IMR-90 (cell line): ENCODE measurements at places on chromosomes 1 and 21.

- no peak for DNase-seq
Observed at GRCh38 chr1:220577926-220578325, 50.0 kb downstream of the MARK1 start.

DNA sequence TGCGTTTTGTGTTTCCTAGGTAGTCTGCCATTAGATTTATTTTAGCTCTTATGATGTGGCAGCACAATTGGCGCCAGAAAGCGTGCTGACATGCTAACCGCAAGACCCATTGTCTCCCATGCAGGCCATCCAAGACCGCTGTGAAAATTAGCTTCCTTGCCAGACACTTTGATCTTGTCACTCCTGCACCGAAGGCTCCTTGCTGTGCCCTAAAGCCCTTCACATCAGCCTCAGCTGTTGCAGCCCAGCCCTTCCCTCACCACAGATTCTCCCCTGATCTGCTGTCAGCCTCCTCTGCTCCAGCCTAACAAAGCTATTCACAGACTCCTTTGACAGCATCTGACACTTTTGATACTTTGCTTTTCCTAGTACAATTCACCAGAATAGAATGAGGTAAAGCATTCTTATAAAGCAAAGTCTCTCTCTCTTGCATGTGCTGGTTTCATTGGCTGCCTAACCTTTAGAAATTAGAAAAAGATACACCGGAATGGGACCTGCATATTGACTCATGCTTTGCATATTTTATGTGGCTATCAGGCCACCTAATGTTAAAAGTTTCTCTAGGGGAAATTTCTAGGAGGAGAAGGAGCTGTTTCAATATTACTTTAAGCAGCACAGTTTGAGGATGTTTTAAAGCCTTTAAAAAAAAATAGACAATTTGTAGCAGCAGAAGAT lies 280.3 kb upstream of the FMN2 start:
- DNase-seq = no peak

DNA sequence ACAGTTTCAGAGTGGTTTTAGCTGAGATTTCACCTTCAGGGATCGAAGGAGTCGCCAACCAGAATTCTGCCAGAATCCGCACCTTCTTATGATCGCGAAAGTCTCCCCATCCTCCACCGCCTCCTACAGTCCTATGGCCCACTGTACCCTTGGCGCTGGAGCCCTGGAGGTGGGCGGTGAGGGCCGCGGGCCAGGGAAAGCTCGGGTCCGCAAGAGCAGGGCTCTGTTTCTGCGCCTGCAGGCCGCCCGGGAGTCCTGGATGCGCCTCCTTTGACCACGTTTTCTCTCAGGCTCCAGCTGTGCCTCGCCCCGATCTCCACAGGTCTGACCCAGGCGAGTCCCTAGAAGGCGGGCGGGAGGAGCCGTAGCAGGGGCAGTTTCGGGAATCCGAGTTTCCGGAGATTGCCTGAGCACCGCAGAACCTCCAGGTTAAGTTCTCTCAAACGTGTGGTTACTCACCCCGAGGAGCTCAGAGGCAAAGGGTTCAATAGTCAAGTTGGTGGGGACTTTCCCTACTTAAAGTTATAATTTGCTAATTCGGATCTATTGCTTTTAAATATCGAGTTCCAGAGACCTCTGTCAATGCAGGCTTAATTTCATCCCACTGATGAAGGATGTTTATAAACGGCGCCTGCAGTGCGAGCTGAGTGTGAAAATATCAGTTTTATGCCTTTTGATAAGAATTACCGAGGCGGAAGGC lies 3.2 kb upstream of the LHX8 start:
- no peak for DNase-seq

DNA sequence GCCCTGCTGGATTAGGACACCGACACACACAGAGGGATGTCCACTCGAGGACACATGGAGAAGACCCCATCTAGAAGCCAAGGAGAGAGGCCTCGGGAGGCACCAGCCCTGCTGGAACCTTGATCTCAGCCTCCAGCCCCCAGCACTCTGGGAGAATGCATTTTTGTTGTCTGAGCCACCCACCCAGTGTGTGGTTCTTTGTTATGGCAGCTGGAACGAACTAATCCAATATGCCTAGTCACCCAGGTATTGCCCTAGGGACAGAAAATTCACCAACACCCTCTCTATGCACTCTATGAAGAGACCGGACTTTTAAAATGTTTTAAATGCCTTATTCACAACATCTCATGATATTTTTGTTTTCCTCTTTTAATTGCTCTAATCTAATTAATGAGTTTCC lies 117.4 kb downstream of the CRYAA start:
- no peak for DNase-seq

DNA sequence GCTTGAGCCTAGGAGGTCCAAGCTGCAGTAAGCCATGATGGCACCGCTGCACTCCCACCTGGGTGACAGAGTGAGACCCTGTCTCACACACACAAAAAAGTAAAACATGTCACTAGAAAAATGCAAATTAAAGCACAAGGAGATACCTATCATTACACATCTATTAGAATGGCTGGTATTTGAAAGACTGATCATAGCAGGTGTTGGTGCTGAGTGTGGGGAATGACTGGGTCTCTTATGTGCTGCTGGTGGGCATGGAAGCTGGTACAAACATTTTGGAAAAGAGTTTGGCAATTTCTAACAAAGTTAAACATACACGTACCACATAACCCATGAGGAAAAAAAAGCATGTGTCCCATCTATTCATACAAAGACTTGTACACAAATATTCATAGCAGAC lies 142.1 kb upstream of the ZBTB40 start:
- DNase-seq = no peak

DNA sequence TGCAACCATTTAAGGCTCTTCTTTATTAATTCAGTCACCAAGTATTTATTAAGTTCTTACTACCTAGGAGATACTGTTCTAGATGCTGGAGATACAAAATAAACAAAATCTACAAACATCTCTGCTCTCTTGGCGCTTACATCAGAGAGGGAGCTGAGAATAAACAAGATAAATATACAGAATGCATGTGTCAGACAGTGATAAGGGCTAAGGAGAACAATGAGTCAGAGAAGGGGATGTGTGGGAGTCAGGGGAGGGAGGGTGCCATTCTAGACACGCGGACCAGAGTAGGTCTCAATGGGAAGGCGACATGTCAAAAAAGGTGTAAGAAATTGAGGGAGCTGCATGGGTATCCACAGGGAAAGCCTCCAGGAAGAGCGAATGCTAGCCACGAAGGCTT lies 393.2 kb downstream of the RWDD3 start:
- DNase-seq = no peak

DNA sequence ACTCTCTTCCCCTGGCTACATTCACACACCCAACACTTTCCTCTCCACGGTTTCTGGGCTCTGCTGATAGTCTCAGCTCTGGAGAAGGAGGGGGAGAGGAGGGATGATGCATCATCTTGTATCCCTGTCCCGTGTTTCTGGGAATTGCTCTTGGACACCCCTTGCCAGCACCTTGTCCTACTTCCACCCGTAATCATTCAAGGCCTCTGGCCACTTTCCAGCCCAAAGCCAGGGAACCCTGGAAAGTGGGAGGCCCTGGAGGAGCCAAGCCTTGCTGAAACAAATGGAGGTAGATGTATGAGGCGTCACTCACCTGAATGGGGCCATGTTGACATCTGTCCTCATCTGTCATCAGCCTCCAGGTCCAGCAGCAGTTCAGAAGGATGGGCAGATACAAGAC lies 4.4 kb downstream of the PLEKHO1 start:
- no peak for DNase-seq

DNA sequence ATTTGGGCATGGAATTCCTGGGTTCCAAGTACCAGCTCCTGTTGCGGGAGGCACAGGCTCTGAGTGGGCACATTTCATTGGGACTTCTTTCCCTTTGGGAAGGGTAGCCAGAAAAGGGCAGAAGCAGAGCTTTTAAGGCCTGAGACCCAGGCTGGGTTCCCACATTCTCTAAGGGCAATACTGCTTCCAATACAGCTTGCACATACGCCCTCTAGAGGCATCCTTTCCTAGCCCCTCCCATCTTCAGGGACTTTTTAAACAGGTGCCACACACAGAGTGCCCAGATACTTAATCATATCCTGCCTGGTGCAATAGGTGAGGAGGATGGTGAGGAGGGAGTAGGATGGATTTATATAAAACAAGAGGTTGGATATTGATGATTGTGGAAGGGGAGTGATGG lies 5.7 kb downstream of the GPR88 start:
- DNase-seq = no peak

- DNase-seq = no peak
Observed at GRCh38 chr1:50967416-50968157, 2.5 kb upstream of the CDKN2C start.
